ENCODE measurements at places on chromosomes 3 and 15. TPM values are rescaled to one million over a fixed set of nuclear protein-coding genes. Genes with fewer than 3 reads are reported as not detected.

Gene SLC28A1
- total RNA-seq: not detected

GRCh38 chr15:37289109-37289765 lies 188.9 kb upstream of the MEIS2 start:
- no peak for DNase-seq

DNA sequence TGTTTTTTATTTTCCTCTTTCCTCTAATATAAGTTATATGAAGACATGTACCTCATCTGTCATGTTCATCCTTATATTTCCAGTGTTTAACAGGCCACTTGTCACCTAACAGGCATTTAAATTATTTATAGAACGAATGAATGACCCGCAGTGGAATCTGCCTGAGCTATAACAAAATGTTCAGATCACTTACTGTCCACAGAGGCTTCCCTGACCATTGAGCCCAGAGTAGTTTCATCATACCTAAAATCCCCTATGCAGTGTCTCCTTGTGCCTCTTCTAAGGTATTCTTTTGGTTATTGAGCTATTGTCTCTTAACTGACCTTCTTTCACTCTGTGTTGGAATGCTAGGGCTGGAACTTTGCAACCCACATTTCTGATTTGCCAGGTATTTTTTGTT lies 748.5 kb downstream of the NTRK3 start:
- no peak for DNase-seq

GRCh38 chr3:191972714-191973398 lies 511.9 kb downstream of the PYDC2 start:
- no peak for DNase-seq

GRCh38 chr15:48792408-48792807 lies 18.5 kb downstream of the CEP152 start:
- DNase-seq: no peak

Measured in CD8-positive, alpha-beta T cell (primary cell).